T follicular helper cell (primary cell): ENCODE measurements at places on chromosomes 16 and 17.

- no peak for DNase-seq
Observed at GRCh38 chr17:40901981-40902474, 17.0 kb upstream of the KRT20 start.

- peak; percentile 77 for DNase-seq
Observed at GRCh38 chr17:80426671-80427326, 11.8 kb downstream of the ENDOV start.

GRCh38 chr17:3985846-3986245 is 21.6 kb upstream of the ATP2A3 start:
- DNase-seq, result no peak

GRCh38 chr17:77723071-77723908 is 235.2 kb upstream of the TNRC6C start:
- DNase-seq, result no peak

DNA sequence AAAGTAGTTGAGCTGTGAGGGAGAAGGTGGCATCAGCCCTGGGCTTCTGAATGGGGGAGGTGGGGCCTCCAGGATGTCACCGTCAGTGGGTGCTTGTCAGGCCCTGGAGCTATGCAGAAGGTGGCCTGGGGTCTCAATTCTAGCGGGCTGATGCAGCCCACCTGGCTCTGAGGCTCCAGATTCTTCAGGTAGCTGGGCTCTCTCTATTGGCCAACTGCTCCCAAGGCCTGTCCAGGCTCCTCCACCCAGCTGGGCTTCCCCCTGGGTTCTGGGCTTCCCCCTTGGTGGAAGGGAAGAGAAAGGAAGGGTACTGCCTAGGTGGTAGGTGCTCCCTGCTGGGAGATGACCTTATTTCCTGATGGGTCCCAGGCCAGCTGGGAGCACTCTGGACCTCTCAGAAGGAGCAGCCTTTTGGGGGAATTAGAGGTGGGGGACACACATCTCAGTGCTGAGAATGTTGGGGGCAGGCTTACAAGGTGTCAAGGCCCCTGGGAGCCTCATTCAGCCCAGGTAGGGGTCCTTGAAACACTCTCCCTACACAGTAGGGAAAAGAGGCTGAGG is 1728.3 kb downstream of the TP53TG3F start:
- no peak for DNase-seq

DNA sequence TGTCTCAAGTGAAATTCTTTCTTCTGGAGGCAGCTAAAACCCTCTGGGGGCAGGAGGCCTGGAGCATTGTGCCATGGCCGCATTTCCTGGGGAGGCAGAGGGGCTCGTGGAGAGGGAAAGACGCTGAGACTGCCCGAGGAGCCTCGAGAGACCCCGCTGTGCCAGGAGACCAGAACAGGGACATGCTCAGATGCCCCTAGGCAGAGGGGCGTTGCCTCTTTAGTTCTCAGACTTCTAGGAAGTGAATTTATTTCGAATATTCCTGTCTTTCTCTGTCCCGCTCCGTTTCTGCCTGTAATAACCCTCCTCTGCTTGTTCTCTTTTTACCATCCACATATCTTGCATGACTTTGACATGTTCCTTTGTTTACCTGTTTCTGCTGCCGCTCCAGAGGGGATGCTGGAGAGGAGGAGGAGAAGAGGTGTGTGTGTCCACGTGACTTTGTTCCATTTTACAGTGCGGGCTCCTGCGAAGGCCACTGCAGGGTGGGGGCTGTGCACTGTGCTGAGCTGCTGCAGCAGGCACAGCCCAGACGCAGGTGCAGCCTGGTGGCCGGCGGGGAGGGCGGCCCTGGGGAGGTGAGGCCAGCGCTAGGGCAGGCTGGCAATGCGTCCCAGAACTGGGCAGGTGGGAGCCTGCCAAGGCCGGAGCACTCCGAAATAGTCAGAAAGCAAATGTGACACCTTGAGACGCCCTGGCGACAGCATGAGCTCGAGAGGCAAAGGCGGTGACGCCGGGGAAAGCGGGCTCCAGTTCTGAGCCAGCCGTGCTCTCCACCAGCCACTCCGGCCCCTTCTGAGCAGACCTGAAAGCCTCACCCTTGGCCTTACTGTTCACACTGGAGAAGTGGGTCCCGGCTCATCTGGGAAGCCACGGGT is 29.9 kb downstream of the CIBAR2 start:
- no peak for DNase-seq

DNA sequence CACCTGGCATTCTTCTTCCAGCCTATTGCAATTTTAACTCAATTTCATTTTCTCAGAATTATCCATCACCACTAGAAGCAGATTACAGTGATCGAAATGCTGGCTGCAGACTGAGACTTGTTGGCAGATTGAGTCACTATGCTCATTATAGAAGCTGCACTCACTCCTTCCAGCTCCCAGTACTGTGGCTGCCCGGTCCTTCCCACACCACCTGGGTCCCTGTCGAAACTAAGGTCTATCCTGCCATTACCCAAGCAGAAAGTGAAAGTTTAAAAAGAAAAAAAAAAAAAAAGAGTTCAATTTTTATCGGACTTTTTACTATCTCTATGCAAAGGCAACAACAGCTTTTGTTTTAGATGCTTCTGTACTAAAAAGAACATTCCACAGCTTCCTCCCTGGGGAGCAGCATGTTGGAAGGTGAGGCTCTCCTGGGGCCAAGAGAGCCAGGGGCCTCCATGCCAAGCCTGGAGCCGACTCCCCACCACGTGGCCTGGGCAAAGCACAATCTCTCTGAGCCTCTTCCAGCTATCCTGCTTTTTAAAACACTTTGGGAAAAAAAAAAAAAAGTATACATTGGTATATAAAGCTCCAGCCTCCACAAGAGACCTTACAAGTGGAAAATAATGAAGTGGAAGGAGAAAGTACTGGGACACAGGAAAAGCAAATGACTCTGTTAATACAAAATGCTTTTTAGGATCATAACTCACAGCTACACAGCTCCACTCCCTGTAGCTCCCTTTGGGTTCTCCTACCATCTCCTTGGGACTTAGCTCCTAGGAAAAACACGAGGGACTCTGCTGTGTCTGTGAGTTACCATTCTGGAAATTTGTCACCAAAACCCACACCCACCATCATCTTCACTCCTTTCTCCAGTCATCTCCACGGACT is 77.8 kb downstream of the USP31 start:
- DNase-seq, result no peak

- peak; percentile 83 for DNase-seq
Observed at GRCh38 chr16:2927010-2927646, 15.4 kb downstream of the FLYWCH1 start.

DNA sequence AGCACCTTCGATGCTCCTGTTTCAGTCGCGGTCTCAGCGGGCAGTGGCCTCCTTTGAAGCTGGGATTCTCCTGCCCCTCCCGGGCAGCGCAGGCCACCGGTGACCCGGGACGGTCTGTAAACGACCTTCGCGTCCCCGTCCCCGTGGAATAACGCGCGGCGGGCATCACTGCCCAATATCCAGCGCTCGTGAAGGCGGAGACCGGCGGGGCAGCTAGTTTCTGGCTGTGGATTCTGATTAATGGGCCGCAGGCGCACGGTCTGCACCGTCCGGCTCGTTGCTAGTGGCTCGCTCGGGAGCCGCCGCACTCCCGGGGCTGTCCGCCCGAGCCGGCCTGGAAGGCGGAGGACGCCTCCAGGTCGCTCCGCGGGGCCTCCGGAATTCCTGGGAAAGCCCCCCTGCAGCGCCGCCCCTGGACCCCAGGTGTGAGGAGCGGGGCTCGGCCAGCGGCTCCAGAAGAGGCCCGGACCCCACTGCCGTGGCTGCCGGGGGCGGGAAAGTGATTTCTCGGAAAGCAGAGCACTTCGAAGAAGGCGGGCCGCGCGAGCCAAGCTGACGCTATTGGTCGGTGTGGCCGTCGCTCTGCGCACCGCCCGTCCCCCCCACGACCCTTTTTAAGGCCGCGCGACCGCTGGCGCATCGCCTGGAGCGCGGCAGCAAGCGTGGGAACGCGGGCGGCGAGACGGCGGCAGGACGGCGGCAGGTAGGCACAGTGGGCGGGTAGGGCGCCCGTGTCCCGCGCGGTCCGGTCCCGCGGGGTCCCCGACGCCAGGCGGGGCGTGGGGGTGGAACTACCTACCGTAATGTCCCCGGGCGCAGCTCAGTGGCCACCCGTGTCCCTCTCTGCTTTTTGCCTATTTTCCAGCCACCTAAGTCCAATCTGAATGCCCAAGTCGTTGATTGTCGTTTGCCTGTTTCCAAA is at the start of gene IRF8:
Gene IRF8 (plus strand): TSS at position 642 of the 922 bp plus-strand sequence. CDS start 3,854 bp downstream, outside the sequence.
- DNase-seq, result peak; percentile 21

- no peak for DNase-seq
Observed at GRCh38 chr16:19102187-19102872, 11.4 kb upstream of the ITPRIPL2 start.

- no peak for DNase-seq
Observed at GRCh38 chr16:61263400-61263799, 772.8 kb downstream of the CDH8 start.

DNA sequence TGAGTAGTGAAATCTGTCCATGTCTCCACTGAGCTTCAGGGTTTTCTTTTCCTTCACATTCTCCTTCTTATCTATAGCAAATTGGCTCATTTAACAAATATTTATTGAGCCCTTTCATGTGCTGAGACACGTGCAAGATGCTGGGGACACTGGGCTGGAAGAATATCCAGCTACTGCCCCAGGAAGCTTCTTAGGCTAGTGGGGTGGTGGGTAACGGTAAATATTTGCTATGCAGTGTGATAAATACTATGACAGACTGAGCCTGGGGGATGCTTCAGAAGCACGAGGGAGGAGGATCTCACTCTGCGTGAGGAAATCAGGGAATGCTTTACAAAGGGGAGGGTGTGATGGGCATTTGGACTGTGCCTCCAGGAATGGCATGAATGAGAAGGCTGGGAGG is 524.1 kb downstream of the GRIN2A start:
- DNase-seq, result no peak

DNA sequence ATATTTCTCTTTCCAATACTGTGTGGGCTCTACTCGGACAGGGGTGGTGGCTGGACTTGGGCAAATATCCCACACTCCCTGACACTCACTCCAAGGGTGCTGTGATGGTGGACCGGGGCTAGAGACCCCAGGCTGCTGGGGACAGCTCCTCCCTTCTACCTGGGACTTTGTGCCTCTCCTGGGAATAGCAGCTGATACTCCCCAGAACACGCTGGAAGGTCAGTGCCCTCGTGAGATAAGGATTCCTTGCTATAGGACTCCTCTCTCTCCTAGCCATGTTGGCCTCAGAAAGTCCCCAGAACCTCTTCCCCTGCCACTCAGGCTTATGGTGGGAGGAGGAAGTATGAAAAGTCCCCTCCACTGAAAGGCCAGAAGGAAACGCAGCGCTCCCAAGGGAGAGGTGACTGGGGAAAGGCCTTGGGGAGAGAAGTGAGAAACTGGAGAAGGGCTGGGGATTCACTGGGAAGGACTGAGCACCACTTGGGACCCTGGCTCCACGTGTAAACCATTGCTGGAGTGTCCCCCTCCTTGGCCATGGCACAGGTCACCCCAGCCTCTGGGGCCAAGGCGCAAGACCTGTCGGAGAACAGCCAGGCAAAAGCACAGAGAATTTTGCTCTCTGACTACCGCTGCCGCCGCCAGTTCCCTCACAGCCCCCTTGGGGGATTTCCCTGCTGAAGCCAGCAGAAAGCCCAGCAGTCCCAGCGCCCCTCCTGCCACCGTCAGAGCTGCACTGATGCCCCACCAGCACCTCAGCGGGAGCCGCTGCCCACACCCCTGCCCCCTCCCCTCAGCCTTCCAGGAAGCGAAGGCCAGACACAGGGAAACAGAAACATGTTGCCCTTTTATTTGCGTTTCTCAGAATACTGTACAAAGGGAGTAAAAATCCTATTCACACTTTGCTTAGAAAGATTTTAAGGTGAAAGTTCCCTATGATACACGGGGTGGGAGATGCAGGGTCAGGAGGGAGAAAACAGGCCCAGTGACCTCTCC is 2.1 kb upstream of the GSDMB start:
- no peak for DNase-seq

- DNase-seq, result no peak
Observed at GRCh38 chr17:73423806-73424205, 112.0 kb upstream of the CDC42EP4 start.

- DNase-seq, result no peak
Observed at GRCh38 chr16:66649636-66650205, 45.2 kb downstream of the CMTM3 start.

DNA sequence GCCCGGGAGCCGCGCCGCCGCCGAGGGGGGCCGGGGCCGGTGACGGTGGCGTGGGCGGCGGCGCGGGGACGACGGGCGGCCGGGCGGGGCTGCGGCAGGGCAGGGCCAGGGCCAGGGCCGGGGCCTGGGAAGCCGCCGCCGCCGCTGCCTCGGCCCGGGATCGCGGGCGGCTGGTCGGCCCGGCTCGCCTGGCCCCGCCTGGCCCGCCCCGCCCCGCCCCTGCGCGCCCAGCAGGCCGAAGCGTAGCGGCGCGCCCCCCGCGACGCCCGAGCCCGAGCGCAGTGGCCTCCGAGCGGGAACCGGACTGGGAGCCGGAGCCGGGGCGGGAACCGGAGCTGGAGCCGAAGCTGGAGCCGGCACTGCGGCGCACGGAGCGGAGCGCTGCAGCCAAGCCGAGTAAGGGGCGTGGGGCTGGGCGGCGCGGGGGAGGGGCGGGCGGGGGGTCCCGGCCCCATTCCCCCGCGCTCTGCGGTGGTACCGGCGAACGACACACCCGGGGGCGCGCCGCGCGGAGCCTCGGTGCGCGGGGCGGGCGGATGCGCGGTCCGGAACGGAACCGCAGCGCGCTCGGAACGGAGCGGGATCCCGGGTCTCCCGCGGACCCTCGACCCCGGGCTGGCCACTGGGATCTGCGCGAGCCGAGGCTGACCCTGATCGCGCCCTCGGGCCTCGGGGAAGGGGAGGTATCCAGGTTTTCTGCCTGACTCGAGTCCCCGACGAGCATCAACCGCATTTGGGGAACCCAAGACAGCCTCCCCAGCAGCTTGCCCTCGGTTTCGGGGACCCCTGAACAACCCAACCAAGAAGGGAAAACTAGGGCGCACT is at the start of gene BEAN1:
Gene BEAN1 (plus strand): TSS at position 260 of the 825 bp plus-strand sequence. CDS start 10,382 bp downstream, outside the sequence.
- DNase-seq, result no peak

DNA sequence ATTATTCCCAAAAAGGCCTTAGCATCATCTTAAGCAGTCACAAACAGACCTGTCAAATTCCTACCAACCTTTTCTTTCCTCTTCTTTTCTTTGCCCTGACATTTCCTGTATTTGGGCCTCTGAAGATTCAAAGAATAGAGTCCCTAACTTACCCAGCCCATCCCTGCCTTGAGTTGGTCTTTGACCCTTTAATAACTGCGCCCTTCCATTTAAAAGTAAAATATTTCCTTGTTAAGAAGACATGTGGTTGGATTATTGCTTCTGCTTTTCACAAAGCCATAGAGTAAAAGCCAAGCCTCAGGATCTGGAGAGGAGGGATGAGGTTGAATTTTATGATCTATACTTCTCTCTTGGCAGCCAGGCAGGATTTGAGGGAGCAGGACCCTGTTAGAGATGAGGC is 13.2 kb upstream of the CCL23 start:
- no peak for DNase-seq
